ENCODE measurements at places on chromosomes 13 and 19.

DNA sequence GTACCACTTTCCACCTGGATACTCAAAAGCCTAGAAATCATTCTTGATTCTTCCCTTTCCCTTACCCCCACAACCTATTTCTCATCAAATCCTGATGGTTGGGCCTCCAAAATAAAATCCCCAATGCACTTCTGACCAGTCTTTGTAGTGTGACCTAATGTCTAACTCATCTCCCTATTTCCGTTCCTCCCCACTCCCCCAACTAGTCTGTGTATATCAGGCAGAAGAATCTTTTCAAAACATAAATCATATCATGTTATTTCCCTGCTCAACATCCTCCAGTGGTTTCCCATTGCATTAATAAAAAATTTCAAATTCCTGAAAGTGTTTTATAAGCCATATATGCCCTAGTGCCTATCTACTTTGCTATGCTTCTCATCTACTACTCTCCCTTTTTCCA is 17.7 kb downstream of the CCDC122 start:
- no peak for DNase-seq

- no peak for DNase-seq
Observed at GRCh38 chr13:74555651-74556420, 421.6 kb upstream of the KLF12 start.

GRCh38 chr19:17778251-17778967 is 16.5 kb upstream of the B3GNT3 start:
- no peak for DNase-seq

GRCh38 chr13:102642475-102642874 is 45.7 kb downstream of the TPP2 start:
- no peak for DNase-seq

- no peak for DNase-seq
Observed at GRCh38 chr13:99356262-99357091, 49.3 kb upstream of the GPR183 start.

DNA sequence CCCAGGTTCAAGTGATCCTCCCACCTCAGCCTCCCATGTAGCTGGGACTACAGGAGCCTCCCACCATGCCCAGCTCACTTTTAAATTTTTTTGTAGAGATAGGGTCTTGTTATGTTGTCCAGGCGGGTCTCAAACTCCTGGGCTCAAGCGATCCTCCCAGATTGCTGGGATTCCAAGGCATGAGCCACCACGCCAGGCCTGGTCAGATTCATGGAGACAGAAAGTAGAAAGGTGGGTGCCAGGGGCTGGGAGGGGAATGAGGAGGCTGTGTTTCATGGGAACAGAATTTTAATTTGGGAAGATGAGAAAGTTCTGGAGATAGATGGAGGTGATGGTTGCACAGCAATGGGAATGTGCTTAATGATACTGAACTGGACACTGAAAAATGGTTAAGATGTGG is 22.3 kb downstream of the ARHGEF18 start:
- DNase-seq, result no peak

DNA sequence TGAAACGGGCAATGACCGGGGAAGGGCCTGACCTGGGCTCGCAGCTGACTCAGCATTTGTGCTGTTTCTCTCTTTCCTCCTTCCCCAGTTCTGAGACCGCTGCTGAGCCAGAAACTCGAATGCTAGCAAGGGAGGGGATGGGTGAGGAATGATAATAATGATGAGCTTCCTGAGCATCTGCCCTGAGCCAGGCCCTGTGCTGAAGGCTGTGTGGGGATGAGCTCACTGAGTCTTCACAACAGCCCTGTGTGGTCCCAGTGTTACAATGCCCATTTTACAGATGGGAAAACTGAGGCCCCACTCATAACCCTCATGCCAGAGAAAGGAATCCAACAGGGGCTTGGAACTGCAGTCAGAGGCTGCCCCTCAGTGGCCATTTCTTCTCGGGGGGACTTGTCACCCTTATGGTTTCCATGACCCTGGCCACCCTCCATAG is 8.1 kb downstream of the SULT2B1 start:
- no peak for DNase-seq

GRCh38 chr13:76035711-76036110 is 399.6 kb downstream of the LMO7 start:
- no peak for DNase-seq

DNA sequence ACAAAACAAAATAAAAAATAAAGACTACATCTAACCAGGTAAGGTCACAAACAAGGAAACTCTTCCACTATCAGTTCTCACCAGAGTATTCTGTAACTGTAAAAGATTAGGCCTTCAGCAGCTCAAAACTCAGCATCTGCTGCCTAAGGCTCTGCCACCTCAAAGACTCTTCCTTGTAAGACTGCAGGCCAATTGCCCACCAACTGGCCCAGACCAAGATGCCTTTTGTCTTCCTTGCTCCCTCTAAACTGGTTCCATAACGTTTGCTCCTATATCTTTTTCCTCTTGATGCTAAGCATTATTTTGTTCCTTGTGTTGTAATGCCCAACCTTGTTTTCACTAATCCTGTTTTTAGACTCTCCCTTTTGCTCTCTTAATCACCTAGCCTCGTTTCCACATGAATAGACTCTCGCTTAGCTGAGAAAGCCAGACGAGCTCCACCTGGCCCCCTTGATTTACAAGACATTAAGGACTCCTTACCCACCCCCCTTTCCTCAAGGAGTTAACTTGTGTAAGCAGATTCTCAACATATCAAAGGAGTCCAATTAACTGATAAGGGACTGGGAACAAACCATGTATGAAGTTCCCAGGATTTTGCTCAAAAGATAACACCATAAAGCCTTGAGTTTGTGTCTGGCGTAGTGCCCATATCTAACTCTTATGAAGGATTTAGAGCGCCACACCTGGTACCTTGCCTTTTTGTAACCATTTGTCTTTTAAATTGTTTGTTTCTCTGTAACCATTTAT is 1.5 kb downstream of the ZNF814 start:
- DNase-seq, result no peak

- no peak for DNase-seq
Observed at GRCh38 chr19:6963937-6964336, 57.3 kb downstream of the MBD3L2B start.

GRCh38 chr13:113057084-113057483 is 48.5 kb upstream of the F7 start:
- no peak for DNase-seq

DNA sequence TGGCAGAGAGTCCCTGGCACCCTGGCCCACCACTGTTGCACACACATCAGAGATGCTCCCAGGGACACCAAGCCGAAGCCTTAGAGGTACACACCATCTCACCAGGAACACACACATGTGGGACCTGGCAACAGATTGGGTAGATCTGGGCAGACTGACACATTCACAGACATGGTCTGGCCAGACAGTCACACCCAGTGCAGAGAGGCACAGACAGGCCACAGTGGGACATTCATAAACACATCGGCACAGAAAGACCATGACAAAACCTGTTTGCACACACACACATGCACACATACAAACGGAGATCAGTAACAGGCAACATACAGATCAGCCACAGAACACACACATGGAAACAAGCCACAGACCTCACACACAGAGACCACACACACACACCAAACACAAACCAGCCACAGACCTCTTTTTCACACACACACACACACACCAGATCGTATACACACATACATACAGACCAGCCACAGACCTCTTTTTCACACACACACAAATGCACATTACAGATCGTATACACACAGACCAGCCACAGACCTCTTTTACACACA is 6.3 kb upstream of the JUNB start:
- DNase-seq, result no peak

- no peak for DNase-seq
Observed at GRCh38 chr19:44645407-44646048, 1.8 kb downstream of the PVR start.

GRCh38 chr19:36572593-36573019 is 486 bp downstream of the ZNF529 start:
- no peak for DNase-seq

DNA sequence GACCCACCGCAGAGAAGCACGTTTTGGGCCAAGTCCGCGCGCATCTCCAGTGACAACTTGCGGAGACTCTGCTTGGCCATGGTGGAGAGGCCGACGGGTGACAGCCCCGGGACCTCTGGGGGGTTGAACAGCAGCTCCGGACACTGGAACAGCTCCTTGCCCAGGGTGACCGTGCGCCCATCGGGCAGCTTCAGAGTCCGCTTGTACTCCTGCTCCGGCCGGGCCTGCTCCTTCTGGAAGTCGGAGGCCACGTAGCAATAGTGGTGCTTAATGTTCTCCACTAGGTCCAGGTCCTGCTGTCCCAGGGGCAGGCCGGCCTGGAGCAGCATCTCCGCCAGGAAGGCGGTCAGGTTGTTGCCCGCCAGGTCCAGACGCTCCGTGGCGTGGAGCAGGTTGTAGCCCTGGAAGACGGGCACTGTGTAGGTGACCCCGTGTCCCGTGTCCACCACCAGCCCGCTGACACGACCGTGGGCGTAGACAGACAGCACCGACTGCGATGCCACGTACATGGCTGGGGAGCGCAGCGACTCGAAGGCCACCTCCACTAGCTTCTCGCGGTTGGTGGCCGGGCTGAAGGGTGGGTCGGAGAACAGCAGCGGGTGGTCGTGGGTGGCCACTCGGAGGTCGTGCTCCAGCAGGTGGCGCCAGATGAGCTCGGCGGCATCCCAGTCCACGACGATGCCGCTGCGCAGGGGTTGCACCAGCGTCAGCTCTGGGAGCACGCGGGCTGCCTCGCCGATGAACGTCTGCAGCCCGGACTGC is 743 bp downstream of the ACTL9 start:
- DNase-seq, result no peak

GRCh38 chr19:33796164-33796875 is at the start of gene KCTD15:
Gene KCTD15, plus strand, starts transcription at chr19:33796870. Its CDS starts 3,585 bp downstream, at chr19:33800455.
- DNase-seq, result no peak

DNA sequence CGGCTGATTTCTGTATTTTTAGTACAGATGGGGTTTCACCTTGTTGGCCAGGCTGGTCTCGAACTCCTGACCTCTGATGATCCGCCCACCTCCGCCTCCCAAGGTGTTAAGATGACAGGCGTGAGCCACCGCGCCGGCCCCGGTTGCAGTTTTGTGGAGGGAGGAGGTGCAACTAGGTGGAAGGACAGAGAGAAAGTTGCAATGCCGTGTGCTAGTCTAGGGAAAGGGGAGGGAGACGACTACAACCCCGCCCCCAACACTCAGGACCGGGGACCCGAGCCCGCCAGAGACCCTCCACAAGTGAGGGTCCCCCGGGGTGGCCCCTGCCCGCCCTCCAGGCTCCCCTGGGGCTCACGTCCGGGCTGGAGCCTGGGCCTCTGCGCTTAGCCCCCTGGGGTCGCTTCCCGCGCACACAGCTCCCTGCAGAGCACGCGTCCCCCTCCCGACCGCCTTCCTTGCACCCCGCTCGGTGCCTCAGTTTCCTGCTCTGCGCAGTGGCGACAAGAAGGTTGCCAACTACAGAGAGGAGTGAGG is 1.2 kb upstream of the ARID3A start:
- no peak for DNase-seq

DNA sequence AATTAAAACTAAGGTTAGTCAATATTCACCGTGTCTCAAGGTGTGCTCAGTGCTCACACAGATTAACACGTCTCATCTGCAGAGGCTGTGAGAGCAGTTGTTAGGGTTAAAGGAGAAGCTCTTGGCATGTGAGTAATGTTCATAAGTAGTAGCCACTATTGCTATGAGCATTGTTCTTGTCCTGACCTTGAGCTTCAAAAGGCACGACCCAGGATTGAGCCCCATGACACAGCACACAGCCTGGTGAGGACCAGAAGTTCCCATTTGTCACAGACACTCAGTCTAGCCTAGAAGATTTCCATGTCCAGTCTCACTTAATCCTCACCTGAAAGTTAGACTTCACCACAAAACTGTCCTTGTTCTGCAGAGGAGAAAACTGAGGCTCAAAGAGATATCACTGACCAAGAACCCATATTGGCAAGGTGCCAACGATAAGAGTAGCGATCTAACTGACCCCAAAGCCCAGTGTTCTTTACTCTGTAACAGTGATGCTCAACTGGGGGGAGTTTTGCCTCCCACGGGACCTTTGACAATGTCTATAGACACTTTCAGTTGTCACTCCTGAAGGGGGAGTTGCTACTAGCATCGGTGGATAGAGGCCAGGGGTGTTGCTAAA is 26.0 kb downstream of the FPR3 start:
- no peak for DNase-seq

GRCh38 chr13:111864566-111864965 is 202.4 kb upstream of the SOX1 start:
- no peak for DNase-seq

- no peak for DNase-seq
Observed at GRCh38 chr13:41199526-41199925, 5.2 kb upstream of the KBTBD7 start.

- no peak for DNase-seq
Observed at GRCh38 chr19:19209372-19209771, 2.4 kb upstream of the NCAN start.

- DNase-seq, result no peak
Observed at GRCh38 chr19:45477186-45477585, 9.4 kb downstream of the FOSB start.

GRCh38 chr13:43573802-43574514 is 212.8 kb downstream of the ENOX1 start:
- no peak for DNase-seq

- DNase-seq, result no peak
Observed at GRCh38 chr13:21686751-21687391, 16.0 kb downstream of the FGF9 start.

DNA sequence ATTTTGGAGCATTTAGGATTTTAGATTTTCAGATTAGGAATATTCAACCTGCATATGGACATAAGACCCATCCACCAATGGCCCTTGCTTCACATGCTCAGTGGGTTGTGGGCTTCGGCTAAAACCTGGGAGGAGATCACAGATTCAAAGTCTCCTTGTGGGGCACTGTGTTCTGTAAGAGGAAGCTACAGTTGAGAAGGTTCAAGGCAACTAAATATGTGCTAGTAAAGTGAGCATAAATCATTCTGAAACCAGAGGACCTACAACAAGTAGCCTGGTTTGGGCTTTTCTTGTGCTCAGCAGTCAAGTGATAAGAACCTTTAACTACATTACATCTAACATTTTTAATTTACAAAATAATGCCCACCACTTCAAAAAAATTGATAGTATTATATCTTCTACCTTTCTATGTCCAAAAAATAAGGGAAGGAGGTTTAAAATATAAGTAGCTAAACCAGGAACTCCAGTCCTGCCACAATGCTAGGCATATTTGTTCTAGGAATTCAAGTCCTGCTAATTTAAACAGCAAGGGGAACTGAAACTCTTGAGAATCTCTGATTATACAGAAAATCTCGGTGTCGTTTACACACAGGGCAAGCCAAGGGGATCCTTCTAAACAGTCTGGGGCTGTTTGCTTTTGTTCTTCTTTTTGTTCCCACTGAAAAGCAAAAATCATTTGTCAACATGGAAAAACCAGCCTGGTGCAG is 36.6 kb downstream of the FOXO1 start:
- no peak for DNase-seq

DNA sequence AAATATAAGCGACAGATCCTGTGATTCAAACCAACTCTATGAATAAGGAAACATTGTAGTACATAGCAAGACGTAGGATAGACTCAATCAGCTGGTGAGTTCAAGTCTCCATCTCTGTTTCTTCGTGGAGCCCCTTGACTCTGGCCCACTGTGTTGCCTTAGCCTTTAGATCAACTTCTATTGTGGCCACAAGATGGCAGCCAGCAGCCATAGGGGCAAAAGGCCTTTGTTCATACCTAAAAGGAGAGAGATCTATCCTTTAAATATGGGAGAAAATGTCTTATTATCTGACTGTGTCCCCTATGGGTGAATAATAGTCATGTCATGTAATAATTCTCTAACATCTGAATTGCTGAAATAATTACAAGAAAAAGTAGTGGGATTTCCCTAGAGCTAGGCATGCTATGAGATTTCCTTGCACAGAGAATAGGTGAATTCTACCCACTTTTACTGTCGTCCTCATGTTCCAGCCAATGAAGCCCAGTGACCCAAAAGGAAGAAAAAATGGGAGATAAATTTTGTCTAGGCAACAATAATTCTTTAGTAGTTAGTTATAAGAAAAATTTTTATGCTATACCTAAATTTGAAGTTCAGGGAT is 129.4 kb downstream of the PCDH20 start:
- no peak for DNase-seq

Measured in NCI-H1436 treated with DMSO at 0.1 percent for 48 hours (cell line).